Activated CD4-positive, alpha-beta T cell treated with anti-CD3 and anti-CD28 coated beads, Interleukin-2, amount 50 U/mL, for 1 hour (primary cell): ENCODE measurements at places on chromosomes 2 and 18.

DNA sequence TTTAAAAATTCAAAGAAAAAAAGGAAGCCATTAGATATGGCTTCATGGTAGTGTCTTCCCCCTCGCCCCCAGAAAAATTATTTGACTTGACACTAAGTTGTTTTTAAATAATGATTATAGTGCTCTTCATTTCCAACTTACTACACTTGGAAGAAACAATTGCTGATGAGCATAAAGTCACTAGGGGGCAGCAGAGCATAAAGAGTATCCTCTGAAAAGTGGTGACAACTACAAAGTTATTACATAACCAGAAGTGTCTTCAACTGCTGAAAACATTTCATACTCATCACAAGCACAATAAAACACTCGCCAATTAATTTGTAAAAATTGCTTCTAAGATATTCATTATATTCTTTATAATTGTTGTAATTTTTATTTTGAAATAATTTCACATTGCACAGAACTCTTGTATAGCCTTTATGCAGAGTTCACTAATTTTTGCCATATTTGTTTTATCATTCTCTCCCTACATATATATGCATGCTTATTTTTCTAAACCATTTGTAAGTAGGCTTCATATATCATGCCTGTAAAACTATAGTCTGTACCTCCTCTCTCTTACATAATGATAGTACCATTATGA lies 54.9 kb downstream of the EXOC6B start:
- DNase-seq = peak; percentile 41

- DNase-seq = no peak
These were observed 201.9 kb upstream of the RBMS1 start for GRCh38 chr2:160695402-160696086.

GRCh38 chr2:78532762-78533379 lies 492.6 kb upstream of the REG3G start:
- DNase-seq = no peak

GRCh38 chr2:201542291-201542690 lies 90.8 kb downstream of the STRADB start:
- no peak for DNase-seq

GRCh38 chr18:45207328-45207727 lies 407.9 kb upstream of the SLC14A2 start:
- DNase-seq = no peak

DNA sequence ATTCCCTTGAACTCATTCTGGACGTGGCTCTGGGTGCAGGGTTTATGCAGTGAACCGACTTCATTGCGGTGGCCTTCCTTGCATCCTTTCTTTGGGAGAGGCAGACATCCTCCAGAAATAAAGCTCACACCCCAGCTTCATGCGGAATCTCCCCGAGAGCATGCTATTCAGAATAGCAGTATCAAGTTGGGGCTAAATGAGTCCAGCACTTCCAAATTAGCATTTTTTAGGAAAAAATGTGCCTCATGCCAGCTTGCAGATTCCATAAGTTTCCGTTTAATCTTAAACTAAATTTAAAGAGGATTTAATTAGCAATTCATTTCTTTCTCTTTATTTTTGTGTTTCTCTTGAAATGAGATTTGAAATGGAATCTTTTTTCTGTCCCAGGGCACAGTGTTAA lies 107.4 kb upstream of the HDAC4 start:
- DNase-seq = no peak

DNA sequence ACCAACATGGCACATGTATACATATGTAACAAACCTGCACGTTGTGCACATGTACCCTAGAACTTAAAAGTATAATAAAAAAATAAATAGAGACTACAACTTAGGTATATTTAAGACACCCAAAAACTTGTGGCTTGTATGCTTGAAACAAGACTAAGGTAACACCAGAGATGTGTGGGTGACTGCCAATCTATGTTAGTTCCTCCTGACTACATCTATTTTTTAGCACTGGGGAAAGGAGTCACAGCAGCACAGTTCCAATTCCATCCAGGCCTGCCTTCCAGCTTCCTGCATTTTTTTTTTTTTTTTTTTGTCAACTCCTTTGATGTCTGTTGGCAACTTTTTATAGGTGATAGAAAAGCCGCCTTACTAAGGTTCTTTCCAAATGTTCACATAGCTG lies 18.2 kb downstream of the C2orf69 start:
- DNase-seq = no peak
